ENCODE measurements at places on chromosomes 2 and 18. TPM values are rescaled to one million over a fixed set of nuclear protein-coding genes. Genes with fewer than 3 reads are reported as not detected.

Gene LRRFIP1
- 76.9 TPM for total RNA-seq

Gene RFTN2
- total RNA-seq, result not detected

Gene SMC6
- 26.4 TPM for total RNA-seq

Gene FSIP2
- not detected for total RNA-seq

Gene IL36RN
- total RNA-seq, result not detected

DNA sequence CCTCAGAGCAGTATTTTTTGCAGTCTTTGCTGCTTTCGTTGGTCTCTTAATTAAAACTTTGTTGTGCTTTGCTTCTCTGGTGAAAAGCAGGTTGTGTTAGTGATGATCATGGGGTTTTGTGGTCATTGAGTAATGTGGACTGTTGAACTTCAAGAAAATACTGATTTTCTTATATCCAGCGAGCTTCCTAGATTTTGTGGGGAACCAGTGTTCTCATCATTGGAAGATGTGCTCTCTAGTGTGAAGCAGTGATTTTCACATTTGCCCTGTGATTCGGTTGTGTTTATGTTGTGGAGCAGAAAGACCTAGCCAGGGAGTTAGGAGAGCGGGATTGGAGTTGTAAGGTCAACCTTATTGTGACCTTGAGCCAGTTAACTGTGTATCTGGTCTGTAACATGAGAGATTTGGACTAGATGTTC lies 12.4 kb downstream of the ASAP2 start:
- no peaks in the 10 kb centered on the region for H3K36me3 ChIP-seq
- no peak for DNase-seq
- H3K27me3 ChIP-seq, result no peaks in the 10 kb centered on the region
- H3K27ac ChIP-seq, result no peak overlapping the region

GRCh38 chr2:8790739-8791162 lies 46.7 kb downstream of the KIDINS220 start:
- H3K27me3 ChIP-seq, result no peaks in the 10 kb centered on the region
- no peaks in the 10 kb centered on the region for H3K4me1 ChIP-seq
- H3K27ac ChIP-seq, result no peak overlapping the region
- no peak overlapping the region for H3K4me3 ChIP-seq

DNA sequence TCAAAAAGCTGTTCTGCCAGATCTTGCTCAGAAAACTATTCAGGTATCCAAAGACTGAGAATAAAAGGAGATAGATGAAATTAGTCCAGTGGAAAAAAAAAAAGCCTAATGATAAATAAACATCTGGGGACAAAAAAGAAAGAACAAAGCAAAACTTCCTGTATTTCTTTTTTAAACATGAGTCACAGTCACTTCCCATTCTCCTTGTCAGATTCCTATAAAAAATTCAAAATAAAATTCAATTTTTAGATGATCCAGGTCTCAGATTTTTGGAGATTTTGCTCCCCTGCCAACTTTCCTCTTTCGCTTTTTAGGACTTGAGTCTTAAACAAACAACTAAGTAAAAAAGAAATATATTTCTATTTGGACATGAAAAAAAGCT lies 127.4 kb downstream of the MEIS1 start:
- H3K4me3 ChIP-seq, result no peak overlapping the region
- no peaks in the 10 kb centered on the region for H3K27me3 ChIP-seq
- H3K4me1 ChIP-seq, result no peaks in the 10 kb centered on the region
- no peaks in the 10 kb centered on the region for H3K36me3 ChIP-seq
- no peak overlapping the region for H3K27ac ChIP-seq

- no peak overlapping the region for H3K4me3 ChIP-seq
- peaks cover 4% of the 10 kb centered on the region for H3K4me1 ChIP-seq
- H3K27me3 ChIP-seq, result no peaks in the 10 kb centered on the region
- no peak for DNase-seq
Observed at GRCh38 chr18:54712758-54713157, 115.5 kb upstream of the RAB27B start.

- peaks cover 16% of the 10 kb centered on the region for H3K4me1 ChIP-seq
- DNase-seq, result peak; percentile 44
- H3K27ac ChIP-seq, result no peak overlapping the region
- no peaks in the 10 kb centered on the region for H3K36me3 ChIP-seq
- H3K27me3 ChIP-seq, result no peaks in the 10 kb centered on the region
Observed at GRCh38 chr2:18987592-18988073, 370.8 kb downstream of the OSR1 start.

- DNase-seq, result peak; percentile 87
- peak overlapping the region; percentile 20 for H3K27ac ChIP-seq
- H3K4me1 ChIP-seq, result peaks cover 21% of the 10 kb centered on the region
- H3K4me3 ChIP-seq, result no peak overlapping the region
- H3K27me3 ChIP-seq, result no peaks in the 10 kb centered on the region
Observed at GRCh38 chr18:7950380-7951136, 383.4 kb downstream of the PTPRM start.

DNA sequence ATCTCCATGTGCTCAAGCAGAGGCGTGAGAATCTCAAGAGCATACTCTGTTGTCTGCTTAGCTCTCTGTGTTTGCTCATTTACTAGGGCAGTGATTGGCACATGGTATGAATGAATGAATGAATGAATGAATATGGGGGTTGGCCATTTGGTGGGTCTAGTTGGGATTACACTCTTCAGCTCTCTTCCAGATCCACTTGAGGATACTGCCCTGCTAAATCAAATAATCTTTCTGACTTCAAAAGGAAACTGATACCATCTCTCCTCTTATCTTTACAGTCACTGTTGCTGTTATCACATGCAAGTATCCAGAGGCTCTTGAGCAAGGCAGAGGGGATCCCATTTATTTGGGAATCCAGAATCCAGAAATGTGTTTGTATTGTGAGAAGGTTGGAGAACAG lies 1.9 kb downstream of the IL36G start:
- no peak for DNase-seq
- no peak overlapping the region for H3K27ac ChIP-seq
- no peak overlapping the region for H3K4me3 ChIP-seq
- H3K27me3 ChIP-seq, result peaks cover 16% of the 10 kb centered on the region

DNA sequence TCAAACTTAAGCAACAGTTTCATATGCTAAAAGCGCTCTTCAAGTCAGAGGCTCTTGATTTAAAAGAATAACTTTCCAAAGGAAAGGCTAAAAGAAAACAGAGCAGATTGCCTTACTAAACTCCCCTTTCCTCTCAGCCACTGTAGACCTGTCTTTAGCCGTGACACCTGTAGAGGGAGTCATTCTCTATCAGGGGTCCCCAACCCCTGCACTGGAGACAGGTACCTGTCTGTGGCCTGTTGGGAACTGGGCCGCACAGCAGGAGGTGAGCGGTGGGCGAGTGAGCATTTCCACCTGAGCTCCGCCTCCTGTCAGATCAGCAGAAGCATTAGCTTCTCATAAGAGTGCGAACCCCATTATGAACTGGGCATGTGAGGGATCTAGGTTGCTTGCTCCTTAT lies 9.6 kb downstream of the SLC14A1 start:
- DNase-seq, result no peak
- H3K4me1 ChIP-seq, result no peaks in the 10 kb centered on the region
- no peaks in the 10 kb centered on the region for H3K27me3 ChIP-seq

DNA sequence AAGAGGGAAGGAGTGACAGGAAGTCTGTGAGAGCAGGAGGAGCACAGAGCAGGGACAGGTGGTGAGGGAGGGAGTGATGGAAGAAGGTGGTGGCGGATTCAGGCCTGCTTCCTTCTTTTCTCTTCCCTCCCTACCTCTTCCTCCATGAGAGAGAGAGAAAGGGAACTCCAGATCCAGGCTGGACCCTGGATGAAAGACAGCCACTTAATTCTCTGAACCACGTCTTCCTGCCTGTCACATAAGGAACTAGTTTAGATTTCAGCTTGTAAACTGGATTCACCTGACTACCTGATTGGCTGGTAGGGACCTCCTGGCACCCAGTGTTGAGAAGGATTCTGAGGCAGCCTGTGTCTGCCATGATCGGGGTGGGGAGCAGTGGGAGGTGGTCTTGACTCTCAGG lies 48.9 kb downstream of the PAX8 start:
- peaks cover 11% of the 10 kb centered on the region for H3K4me1 ChIP-seq
- H3K4me3 ChIP-seq, result no peak overlapping the region
- no peak for DNase-seq
- no peaks in the 10 kb centered on the region for H3K27me3 ChIP-seq

DNA sequence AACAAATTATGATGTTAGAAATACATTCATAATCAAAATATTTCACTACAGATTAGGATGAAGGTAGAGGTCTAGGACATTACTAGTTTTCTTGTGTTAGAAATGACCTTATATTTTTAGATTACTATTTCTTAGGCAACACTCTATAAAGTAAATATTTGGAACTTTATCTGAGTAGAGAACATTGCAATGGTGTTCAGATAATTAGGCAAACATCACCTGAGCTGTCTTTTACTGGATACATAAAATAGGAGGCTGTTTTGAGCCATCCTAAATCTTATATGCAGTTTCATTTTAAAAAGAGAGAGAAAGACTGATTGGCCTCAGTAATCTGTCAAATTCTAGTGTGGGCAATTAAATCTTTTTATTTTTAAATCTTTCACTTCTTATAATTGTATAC lies 304.6 kb downstream of the ARHGAP15 start:
- no peak overlapping the region for H3K4me3 ChIP-seq
- no peaks in the 10 kb centered on the region for H3K4me1 ChIP-seq
- H3K36me3 ChIP-seq, result no peaks in the 10 kb centered on the region
- DNase-seq, result no peak
